ENCODE measurements at places on chromosomes 16 and 17.

- DNase-seq, result no peak
These were observed 529.4 kb downstream of the RBFOX1 start for GRCh38 chr16:7861891-7862582.

GRCh38 chr16:81601008-81601428, 156.4 kb downstream of the CMIP start:
- no peak for DNase-seq

GRCh38 chr16:89326721-89327120, 109.2 kb downstream of the ZNF778 start:
- DNase-seq, result no peak

DNA sequence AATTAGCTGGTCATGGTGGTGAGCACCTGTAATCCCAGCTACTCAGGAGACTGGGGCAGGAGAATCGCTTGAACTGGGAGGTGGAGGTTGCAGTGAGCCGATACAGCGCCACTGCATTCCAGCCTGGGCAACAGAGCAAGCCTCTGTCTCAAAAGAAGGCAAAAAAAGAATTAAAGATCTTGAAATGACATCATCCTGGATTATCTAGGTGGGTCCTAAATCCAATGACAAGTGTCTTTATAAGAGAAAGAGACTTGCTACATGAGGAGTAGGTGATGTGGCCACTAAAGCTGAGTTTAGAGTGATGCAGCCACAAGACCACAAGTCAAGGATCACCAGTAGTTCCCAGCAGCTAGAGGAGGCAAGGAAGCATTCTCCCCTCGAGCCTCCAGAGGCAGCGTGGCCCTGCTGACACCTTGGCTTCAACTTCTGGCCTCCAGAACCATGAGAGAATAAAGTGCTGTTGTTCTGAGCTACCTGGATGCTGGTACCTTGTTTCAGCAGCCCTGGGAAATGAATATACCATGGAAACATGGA, 15.8 kb downstream of the CIITA start:
- DNase-seq, result no peak
